ENCODE measurements at places on chromosomes 2 and 18.
A peak's percentile ranks its signal among the peaks of the same experiment; 100 is the strongest.

GRCh38 chr2:227366769-227367426 lies 12.2 kb downstream of the TM4SF20 start:
- no peak for DNase-seq

DNA sequence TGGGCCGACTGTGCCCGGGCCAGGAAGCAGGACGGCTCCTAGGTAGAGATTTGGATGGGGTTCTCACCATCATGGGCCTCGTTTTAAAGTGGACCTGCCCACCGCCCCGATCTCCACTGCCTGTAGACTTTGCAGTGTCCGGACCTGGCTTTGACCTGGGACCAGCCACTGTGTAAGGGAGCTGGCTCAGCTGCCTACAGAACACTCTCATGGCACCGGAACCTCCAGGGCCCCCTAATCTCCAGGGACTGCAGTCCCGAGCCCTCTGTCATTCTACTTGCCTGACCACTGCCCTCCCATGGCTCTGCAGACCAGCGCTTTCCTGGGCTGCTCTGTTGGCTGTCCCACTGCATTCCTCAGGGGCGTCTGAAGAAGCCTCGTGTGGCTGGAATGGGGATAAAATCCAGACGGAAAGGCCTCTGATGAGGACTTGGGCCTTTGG lies 120.8 kb downstream of the GLI2 start:
- DNase-seq: no peak

DNA sequence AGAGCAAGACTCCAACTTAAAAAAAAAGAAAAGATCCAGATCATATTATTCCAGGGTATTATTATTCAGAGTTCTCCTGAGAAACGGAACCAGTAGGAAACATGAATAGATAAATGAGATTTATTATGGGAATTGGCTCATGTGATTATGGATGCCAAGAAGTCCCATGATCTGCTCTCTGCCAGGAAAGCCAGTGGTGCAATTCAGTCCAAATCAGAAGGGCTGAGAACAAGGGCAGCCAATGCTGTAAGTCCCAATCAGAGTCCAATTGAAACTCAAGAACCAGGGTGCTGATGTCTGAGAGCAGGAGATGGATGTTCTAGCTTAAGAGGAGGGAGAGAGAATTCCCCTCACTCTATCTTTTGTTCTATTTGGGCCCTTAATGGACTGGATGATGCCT lies 7.8 kb downstream of the SCYGR2 start:
- no peak for DNase-seq

DNA sequence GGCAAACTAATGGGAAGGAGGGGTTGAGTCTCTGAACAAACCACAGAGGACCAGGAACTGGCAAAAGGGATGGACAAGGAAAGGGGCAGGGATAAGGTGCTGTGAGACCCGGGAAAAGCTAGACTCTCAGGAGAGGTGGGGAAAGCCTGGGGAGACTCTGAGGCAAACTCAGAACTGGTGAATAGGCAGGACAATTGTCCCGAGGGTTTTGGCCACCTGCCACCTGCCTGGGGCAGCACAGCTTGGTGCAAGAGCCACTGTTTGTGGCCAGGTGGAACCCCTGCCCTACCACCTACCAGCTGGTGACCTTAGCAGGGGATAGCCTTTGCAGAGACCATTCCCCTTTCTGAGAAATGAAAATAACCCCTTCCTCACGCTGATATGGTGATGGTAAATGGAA lies 129.4 kb upstream of the ASB18 start:
- no peak for DNase-seq

- DNase-seq: peak; percentile 56
Observed at GRCh38 chr2:19955544-19956422, 34.1 kb downstream of the WDR35 start.

GRCh38 chr2:200703127-200703925 lies 108.4 kb upstream of the BZW1 start:
- DNase-seq: peak; percentile 15
